ENCODE measurements at places on chromosomes 12 and 14.

GRCh38 chr12:78760906-78761305, 103.7 kb upstream of the SYT1 start:
- DNase-seq = no peak

DNA sequence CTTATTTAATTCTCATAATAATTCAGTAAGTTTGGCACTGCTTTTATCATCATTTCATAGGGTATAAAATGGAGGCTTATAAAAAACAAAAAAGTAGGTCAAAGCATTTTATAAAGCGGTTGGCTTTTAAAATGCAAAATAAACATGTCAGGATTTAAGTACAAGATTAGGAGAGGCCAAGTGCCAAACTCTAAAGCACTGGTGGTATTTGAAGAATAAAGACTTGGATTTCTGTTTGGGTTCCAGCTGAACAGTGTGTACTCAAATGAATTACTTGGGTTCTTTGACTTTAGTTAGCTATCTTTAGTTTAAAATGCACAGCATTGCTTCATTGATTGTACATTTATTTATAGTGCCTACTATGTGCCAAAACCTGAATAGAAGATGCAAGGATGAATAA, 966.6 kb upstream of the SEL1L start:
- no peak for DNase-seq

GRCh38 chr14:99634443-99634842, 10.5 kb upstream of the HHIPL1 start:
- DNase-seq = no peak

- no peak for DNase-seq
These were observed 24.1 kb downstream of the SLC4A8 start for GRCh38 chr12:51448618-51449256.

DNA sequence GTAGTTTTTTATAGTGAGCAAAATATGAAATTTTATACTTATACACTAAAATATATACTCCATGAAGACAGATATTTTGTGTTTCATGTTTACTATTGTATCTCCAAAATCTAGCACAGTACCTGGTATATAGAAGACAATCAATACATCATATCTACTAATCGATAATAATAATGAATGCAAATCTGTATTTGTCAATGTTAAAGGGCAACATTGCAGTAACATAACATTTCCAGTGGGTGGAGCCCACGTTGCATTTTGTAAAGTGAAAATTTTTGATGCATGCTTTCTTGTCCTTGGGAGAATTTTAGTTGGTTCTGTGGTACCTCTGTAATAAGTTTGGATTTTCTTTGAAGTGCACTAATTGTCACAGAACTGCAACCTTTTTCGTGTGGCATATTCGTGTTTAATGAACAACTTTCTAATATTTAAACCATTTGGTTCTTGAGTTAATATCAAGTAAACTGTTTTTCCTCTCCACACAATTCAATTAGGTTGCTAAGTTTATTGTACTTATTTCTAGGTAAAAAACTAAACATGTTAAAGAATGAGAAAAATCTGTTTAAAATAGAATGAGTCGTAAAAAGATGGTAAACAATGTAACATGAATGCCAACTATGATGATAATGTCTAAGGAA, 47.4 kb downstream of the AVPR1A start:
- DNase-seq = peak; percentile 29

- peak; percentile 17 for DNase-seq
These were observed 21.1 kb downstream of the GSC start for GRCh38 chr14:94748667-94749347.

DNA sequence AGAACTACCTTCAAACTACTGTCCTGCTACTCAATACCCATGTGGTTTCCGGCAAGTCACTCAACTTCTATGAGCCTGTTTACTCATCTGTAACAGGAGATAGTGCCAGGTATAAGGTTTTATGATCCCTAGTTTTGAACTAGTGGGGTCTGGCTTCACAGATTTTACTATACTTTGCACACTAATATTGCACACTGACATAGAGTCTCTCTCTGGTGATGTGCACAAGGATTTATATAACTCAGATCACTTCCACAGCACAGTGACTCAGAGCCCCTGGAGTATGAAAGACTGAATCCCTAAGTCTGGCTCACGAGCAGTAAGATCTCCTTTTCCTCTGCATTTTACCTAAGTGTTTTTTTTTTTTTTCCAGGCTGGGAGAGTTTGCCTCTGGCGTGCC, 69.7 kb upstream of the SLC38A2 start:
- no peak for DNase-seq

DNA sequence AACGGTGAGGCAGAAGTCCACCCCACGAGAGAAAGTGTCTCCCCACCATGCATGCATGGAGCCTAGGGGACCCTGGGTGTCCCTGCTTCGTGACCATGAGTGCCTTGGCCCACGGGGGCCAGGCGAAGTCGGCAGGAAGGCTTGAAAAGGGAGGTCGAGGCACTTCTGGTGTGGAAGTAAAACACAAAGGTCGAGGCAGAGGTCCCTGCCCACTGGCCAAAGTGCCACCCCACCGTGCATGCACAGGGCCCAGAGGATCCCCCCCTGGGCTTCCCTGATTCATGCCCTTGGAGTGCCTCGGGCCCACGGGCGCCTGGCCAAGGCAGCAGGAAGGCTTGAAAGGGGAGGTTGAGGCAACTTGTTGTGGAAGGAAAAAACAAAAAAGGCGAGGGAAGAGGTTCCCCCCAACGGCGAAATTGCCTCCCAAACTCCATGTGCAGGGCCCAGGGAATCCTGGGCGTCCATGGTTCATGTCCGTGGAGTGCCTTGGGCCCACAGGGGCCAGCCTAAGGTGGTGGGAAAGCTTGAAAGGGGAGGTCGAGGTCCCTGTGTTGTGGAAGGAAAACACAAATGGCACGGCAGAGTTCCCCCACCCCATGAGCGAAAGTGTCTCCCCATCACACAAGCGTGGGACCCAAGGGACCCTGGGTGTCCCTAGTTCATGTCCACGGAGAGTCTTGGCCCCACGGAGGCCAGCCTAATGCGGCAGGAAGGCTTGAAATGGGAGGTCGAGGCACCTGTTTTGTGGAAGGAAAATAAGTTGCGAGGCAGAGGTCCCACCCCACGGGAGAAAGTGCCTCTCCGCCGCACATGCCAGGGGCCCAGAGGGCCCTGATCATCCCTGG, 372.1 kb downstream of the ALG10 start:
- DNase-seq = no peak

- DNase-seq = no peak
These were observed 288.7 kb downstream of the NAV3 start for GRCh38 chr12:78119351-78119918.

DNA sequence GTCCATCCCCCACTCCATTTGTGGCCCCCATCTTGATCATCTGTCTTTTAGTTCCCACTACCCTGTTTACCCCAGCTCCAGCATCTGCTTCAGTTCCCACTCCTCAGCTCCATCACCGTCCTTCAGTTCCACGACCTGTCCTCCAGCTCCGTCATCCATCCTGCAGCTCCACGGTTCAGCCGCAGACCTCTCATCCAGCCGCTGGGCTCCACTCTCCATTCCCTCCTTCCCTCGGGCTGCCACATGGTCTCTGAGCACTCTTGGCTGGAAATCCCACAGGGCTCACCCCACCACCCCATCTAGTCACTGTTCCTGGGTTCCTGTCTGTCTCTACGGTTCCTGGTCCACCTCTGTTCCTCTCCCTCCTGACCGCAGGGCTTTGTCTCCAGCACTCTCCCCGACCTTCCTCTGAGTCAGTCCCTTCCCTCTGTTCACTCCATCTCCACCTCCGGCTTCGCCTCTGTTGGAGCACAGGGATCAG, 3.3 kb upstream of the P3H3 start:
- DNase-seq = no peak

- no peak for DNase-seq
These were observed 32.2 kb upstream of the BHLHE41 start for GRCh38 chr12:26157001-26157400.

All from fibroblast of skin of scalp (primary cell).